ENCODE measurements at places on chromosomes 11 and 22.
A peak's percentile ranks its signal among the peaks of the same experiment; 100 is the strongest.

DNA sequence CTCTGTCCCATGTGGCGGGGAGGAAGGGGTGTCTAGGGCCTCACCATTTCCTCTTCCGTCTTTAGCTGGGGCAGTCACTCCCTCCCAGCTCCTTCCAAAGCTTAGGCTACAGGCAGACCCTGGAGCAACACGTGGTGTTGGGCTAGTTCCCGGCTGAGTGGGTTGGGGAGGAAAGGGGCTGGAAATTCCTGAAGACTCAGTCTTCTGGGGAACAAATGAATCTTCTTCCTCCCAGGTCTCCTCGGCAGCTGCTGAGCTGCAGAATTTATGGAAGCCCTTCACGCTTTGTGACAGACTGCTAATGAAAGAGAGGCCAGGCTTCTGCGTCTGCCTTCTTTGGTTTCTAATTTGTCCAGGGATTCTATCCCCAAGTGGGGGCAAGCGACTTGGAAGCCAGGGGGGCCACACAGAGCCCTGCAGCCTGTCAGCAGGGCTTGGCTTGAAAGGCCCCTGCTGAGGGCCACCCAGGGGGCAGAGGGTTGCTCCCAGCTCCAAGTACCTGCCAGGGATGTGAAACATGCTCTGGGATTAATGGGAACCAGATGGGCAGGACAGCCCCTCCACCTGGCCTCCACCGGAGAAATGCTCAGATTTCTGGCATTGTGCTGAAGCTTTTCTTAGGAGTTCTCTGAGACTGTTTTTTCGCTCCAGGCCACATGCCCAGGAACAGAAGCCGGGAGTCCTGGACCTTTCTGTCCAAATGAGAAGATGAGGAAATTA lies 123.1 kb downstream of the PKNOX2 start:
- no peak for DNase-seq

DNA sequence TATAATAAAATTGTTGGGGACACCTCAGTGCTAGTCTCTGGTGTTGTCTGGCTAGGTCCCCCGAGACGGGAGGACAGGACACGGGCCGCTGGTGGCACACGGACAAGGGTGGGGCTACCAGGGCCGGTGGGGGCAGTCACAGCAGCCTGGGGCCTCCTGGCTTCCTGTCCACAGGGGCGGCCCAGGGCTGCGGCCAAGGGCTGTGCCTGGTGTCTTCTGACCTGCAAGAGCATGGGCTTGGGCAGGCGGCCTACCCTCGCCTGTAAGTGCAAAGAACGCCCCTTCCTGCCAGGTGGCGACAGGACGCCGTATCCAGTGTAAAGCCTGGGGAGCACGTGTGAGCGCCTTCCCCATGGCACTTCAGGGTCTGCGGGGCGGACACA lies 3.6 kb downstream of the LRFN4 start:
- DNase-seq = no peak

GRCh38 chr11:13094930-13095687 lies 86.0 kb downstream of the RASSF10 start:
- no peak for DNase-seq

GRCh38 chr11:64120951-64121569 lies 44.9 kb downstream of the MACROD1 start:
- no peak for DNase-seq

DNA sequence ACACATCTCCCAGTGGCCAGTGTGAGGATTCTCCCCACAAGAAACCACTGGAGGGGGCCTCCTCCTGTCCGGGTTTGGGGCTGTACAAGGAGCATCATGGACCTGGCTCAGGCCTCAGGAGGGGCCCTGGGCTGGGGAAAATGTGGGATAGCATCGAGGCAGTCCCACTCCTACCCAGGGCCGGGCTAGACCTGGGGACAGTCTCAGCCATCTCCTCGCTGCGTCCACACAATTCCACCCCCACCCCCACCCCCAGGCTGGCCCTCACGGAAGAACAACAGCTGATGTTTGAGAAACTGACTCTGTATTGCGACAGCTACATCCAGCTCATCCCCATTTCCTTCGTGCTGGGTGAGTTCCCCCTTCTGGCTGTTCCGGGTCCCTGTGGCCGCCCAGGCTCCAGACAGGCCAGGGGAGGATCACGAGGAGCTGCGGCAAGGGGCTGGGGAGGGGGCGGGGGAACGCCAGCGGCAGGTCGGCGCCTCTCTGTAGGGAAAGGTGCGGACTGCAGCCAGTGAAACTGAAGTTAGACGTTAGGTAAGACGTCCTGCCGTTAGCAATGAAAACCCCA lies 4.8 kb downstream of the BEST1 start:
- DNase-seq = peak; percentile 86

GRCh38 chr11:128521682-128522054 lies 65.7 kb downstream of the ETS1 start:
- DNase-seq = peak; percentile 81

- DNase-seq = no peak
Measured at GRCh38 chr11:72039031-72039855, 40.5 kb downstream of the IL18BP start.

DNA sequence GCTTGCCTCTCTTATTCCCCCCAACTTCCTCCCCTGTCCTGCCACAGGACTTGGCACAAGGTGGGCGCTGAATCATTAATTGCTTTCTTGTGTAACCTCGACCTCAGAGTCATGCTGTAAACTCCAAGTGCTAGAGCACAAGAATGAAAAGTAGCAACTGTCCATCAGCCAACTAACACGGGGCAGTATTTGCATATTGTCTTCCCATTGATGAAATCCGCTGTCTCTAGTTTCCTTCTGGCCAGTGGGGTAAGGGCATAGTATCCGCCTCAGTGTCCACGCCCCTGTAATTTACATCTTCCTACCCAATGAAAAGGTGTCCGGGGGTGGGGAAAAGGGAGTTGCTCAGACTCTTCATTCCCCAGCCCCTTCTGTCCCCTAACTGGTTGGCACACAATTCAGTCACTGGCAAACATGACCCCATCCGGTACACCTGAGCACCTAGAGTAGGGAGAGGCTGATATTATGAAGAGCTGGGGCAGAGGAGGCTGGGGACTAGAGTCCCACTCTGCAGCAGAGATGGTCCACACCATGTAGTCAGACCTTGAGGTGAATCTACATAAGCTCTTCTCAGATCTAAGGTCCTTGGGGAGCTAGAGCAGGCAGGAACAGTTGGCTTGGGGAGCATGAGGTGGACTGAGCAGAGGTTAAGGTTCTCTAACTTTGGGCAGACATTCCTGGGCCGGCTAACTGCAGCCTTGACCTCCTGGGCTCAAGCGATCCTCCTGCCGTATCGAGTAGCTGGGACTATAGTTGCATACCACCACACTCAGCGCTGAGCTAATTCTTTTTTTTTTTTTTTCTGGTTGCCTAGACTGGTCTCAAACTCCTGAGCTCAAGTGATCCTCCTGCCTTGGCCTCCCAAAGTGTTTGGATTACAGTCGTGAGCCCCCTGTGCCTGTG lies 6.8 kb upstream of the GGA1 start:
- DNase-seq = no peak

- DNase-seq = no peak
Measured at GRCh38 chr11:27196203-27196897, 155.7 kb downstream of the BBOX1 start.

DNA sequence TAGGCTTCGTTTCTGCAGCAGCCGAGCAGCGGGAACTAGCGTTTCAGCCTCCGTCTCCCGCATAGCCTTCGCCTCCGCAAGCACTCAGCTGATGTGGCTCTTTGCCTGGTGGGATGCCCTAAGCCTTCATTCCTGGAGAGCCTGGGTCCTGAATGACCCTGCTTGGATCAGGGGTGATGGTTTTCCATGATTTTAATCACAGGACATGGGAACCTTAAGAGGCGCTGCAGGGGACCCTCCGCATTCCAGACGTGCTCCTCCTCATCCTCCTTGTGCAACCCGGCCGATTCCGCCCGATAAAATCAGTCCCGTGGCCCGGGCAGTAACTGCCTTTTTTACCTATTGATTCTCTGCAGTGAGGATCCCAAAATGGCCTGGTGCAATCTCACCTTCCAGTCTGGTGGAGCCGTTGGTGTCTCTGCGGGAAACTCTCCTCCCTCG lies 8.2 kb downstream of the C11orf21 start:
- DNase-seq = peak; percentile 61

- DNase-seq = peak; percentile 46
Measured at GRCh38 chr22:44586999-44587736, 89.1 kb upstream of the RTL6 start.

DNA sequence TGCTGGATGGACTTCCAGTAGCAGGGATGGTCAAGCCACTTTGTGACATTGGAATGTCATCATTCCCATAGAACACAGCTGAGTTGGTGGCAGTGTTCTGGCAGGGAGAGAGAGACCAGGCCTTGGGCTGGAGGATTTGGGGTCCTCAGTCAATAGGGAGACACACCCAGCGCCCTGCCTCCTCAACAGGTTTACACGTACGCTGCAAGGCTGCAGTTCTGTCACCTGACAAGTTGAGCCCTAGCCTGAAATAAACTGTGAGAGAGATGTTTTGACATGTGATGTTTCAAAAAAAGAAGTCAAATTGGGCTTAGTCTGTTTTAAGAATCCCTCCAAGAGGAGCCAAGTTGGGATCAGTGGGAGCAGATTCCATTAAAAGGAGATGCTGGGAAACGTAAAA lies 42.9 kb upstream of the CRYBB3 start:
- no peak for DNase-seq

DNA sequence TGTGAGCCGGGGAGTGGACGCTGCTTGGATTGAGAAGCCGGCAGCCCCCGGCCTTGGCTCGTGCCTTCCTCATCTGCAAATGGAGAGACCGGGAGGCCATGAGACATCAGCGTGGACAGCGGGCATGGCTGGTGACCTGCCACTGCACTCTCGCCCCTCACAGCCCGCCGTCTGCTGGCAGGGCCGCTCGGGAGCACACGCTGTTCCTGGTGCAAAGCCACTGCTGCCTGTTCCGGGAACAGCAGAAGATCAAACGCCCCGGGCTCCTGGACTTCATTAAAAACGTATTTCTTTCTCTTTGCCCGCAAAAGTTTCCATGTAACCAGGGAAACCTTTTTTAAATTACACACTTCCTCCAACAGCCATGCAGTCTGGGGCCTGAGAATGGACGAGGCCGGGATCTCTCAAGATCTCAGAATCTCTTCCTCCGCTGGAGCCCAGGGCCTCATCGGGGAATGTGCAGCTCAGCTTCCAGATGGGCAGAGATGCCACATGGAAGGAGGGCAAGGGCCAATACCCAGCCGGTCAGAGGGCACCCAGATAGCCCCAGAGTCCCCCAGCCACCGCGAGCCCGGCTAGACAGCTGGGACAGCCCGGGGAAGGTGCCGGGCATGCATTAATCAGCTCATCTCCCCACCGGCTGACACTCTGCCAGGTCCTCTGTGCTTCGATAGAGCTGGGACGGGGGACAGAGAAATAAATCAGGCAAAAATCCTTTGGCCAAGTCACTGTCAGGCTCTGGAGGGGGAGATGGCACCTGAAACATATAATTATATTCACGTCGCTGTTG lies 62.8 kb upstream of the PRR5 start:
- DNase-seq = no peak

GRCh38 chr11:17519061-17519885 lies 24.9 kb downstream of the USH1C start:
- no peak for DNase-seq

DNA sequence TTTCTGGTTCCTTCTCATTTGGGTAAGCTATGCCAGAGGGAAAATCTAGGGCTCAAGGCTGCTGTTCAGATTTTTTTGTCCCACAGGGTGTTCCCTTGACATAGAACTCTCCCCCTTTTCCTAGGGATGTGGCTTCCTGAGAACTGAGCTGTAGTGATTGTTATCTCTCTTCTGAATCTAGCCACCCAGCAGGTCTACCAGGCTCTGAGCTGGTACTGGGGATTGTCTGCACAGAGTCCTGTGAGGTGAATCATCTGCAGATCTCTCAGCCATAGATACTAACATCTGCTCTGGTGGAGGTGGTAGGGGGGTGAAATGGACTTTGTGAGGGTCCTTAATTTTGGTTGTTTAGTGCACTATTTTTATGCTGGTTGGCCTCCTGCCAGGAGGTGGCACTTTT lies 167.3 kb upstream of the PGR start:
- DNase-seq = no peak

GRCh38 chr11:94665116-94665659 lies 98.0 kb downstream of the PIWIL4 start:
- DNase-seq = no peak

- DNase-seq = no peak
Measured at GRCh38 chr11:32830413-32830738, 649 bp downstream of the PRRG4 start.

DNA sequence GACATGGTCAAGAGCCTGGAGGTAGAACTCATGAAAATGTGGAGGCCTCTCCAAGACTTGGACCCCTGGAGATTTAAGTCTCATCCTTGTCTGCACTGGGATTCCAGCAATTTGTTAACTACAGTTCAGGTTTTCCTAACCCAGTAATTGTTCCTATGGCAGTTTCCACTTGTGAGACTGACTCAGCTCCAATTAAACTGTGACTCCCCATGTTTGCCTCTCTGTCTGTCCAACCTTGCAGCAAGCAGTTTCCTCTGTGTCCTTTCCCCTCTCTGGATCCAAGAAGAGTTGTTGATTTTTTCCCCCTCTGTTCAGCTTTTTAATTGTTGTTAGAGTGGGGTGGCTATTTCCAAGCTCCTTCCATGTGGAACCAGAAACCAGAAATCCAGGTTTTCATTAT lies 16.2 kb upstream of the ARHGAP20 start:
- DNase-seq = no peak

DNA sequence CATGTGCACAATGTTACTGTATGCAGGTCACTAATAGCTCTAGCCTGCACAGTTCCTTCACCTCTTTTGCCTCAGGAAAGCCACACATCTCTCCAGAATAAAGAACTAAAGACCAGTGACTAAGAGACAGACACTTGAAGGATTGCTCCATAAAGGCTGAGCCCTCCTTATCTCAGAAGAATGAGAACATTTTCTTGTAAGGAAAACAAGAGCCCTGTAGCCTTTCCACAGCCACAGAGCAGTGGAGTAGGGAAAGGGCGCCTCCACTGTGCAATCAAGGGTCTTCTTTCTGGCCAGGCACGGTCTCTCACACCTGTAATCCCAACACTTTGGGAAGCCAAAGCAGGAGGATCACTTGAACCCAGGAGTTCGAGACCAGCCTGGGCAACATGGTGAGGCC lies 202.6 kb upstream of the TMEM45B start:
- DNase-seq = no peak

- DNase-seq = peak; percentile 55
Measured at GRCh38 chr11:2793701-2794045, 91.9 kb downstream of the CDKN1C start.

- peak; percentile 84 for DNase-seq
Measured at GRCh38 chr11:6319001-6319703, 1.1 kb downstream of the CAVIN3 start.
